ENCODE measurements at places on chromosomes 1 and 21.

GRCh38 chr1:246595146-246595545 lies 28.9 kb downstream of the CNST start:
- H3K36me3 ChIP-seq = peaks cover 30% of the 10 kb centered on the region
- no peak for DNase-seq

DNA sequence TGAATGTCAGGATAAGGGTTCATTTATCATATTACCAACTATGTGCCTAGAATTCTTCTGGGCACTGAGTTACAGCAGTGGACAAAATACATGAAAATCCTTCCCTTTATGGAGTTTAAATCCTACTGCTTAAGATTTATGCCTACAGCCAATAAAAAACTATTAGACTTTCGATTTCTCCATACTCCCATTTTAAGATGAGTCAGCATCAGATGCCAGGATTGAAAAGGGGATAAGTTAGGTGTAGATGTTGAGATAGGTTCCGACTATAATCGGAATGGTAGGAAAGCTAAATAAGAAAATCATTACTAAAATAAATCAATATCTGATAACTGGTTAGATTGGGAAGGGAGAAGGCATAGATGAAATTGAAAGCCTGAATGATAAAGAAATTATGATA lies 3.2 kb upstream of the COL24A1 start:
- peaks cover 17% of the 10 kb centered on the region for H3K27me3 ChIP-seq
- no peak overlapping the region for H3K27ac ChIP-seq
- peaks cover 4% of the 10 kb centered on the region for H3K4me1 ChIP-seq
- H3K4me3 ChIP-seq = no peak overlapping the region

DNA sequence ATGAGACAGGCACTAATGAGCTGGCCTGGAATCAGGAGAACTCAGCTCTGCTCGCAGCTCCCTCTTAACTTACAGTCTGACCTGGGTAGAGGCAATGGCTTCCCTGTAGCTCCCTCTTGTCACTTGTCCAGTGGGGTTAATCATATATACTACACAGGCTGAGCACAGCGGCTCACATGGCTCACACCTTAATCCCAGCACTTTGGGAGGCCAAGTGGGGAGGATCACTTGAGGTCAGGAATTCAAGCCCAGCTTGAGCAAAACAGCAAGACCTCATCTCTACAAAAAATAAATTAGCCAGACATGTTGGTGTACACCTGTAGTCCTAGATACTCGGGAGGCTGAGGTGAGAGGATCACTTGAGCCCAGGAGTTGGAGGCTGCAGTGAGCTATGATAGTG lies 4.2 kb downstream of the S100A6 start:
- no peak for DNase-seq
- peaks cover 4% of the 10 kb centered on the region for H3K36me3 ChIP-seq
- no peaks in the 10 kb centered on the region for H3K27me3 ChIP-seq
- peaks cover 34% of the 10 kb centered on the region for H3K4me1 ChIP-seq
- H3K27ac ChIP-seq = no peak overlapping the region

GRCh38 chr1:180275726-180276125 lies 45.7 kb downstream of the LHX4 start:
- H3K4me1 ChIP-seq = peaks cover 6% of the 10 kb centered on the region
- H3K27ac ChIP-seq = no peak overlapping the region
- DNase-seq = no peak

- no peaks in the 10 kb centered on the region for H3K4me1 ChIP-seq
- DNase-seq = no peak
- peaks cover under 1% of the 10 kb centered on the region for H3K36me3 ChIP-seq
- peaks cover 6% of the 10 kb centered on the region for H3K27me3 ChIP-seq
- H3K4me3 ChIP-seq = no peak overlapping the region
Observed at GRCh38 chr1:108097018-108097417, 103.1 kb downstream of the SLC25A24 start.

- H3K36me3 ChIP-seq = no peaks in the 10 kb centered on the region
- no peaks in the 10 kb centered on the region for H3K4me1 ChIP-seq
- DNase-seq = no peak
Observed at GRCh38 chr1:170305777-170306512, 160.2 kb downstream of the NTMT2 start.

DNA sequence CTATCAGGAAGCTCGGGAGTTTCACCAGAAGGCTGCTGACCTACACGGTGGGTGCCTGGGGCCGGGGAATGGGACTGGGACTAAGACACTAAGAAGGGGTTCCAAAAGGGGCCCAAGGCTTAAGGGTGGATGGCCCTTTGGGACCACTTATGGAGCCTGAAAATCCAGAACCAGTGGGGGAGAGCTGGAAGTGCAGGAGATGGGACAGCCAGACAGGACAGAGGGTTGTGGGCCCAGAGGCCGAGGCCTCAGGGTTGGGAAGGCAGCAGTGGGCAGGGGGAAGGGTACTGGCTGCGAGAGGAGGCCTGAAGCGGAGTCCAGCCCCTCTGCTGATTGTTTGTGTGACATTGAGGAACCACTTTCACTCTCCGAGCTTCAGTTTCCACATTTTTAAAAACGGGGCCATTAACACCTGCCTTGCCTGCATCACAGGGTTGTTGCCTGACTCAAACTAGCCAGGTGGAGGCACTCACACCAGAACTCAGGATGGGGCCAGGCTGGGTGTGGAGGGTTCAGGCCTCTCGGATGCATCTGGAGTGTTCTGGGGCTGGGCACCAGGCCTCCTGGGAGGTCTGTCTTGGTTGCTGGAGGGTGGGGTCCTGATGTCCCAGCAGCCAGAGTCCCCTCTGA lies 3.0 kb downstream of the TTC24 start:
- H3K36me3 ChIP-seq = peaks cover 3% of the 10 kb centered on the region
- peak; percentile 28 for DNase-seq
- H3K27ac ChIP-seq = peak overlapping the region; percentile 94
- H3K4me3 ChIP-seq = peak overlapping the region; percentile 90

GRCh38 chr1:194225821-194226220 lies 1039.4 kb upstream of the B3GALT2 start:
- DNase-seq = no peak
- H3K27me3 ChIP-seq = peaks cover 3% of the 10 kb centered on the region
- H3K4me1 ChIP-seq = peaks cover 2% of the 10 kb centered on the region
- no peaks in the 10 kb centered on the region for H3K36me3 ChIP-seq

DNA sequence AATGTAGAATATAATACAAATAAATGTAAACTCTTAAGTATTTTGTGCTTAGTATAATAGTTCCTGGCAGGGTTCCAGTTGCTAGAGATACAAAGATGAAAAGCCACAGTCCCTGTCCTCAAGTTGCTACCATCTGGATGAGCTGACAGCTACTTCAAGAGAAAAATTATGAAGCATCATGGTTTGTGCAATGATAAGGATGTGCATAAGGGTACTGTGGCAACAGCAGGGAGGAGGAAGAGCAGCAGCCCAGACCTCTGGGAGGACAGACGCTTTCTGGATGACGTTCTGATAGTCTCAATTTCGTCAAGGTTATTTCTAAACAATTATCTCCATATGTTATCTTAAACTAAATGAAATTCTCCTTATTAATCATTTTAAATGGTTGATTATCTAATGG lies 198.9 kb downstream of the NTNG1 start:
- H3K4me1 ChIP-seq = no peaks in the 10 kb centered on the region
- H3K27me3 ChIP-seq = no peaks in the 10 kb centered on the region
- DNase-seq = no peak
- no peaks in the 10 kb centered on the region for H3K36me3 ChIP-seq
- H3K4me3 ChIP-seq = no peak overlapping the region

GRCh38 chr1:90730243-90731022 lies 13.3 kb upstream of the BARHL2 start:
- peaks cover 2% of the 10 kb centered on the region for H3K36me3 ChIP-seq
- H3K4me1 ChIP-seq = peaks cover 24% of the 10 kb centered on the region
- peak overlapping the region; percentile 8 for H3K27ac ChIP-seq
- no peak for DNase-seq
- H3K4me3 ChIP-seq = peak overlapping the region; percentile 68
- H3K27me3 ChIP-seq = peaks cover 42% of the 10 kb centered on the region

GRCh38 chr1:83581747-83582146 lies 417.2 kb downstream of the TTLL7 start:
- no peak for DNase-seq
- no peaks in the 10 kb centered on the region for H3K27me3 ChIP-seq
- H3K27ac ChIP-seq = no peak overlapping the region
- no peak overlapping the region for H3K4me3 ChIP-seq

DNA sequence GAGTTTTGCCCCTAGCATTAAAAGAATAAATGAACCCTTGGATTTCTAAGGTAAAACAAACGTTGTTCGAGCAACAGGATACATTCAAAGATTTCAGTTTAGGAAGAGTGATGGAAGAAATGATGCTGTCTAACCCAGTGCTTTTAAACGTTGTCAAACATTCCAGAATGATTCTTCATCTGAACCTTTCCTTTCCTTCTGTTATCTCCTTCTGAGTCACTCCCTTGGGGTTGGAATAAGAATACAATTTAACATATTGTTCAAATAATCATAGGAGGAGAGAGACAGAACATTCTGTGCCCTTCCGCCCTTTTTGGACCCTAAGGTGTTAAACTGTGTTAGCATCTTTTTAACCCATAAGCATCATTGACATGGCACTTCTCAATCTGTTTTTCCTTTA lies 61.1 kb upstream of the RCOR3 start:
- H3K4me1 ChIP-seq = no peaks in the 10 kb centered on the region
- H3K36me3 ChIP-seq = no peaks in the 10 kb centered on the region
- H3K27me3 ChIP-seq = peaks cover 2% of the 10 kb centered on the region
- no peak overlapping the region for H3K4me3 ChIP-seq
- no peak for DNase-seq

DNA sequence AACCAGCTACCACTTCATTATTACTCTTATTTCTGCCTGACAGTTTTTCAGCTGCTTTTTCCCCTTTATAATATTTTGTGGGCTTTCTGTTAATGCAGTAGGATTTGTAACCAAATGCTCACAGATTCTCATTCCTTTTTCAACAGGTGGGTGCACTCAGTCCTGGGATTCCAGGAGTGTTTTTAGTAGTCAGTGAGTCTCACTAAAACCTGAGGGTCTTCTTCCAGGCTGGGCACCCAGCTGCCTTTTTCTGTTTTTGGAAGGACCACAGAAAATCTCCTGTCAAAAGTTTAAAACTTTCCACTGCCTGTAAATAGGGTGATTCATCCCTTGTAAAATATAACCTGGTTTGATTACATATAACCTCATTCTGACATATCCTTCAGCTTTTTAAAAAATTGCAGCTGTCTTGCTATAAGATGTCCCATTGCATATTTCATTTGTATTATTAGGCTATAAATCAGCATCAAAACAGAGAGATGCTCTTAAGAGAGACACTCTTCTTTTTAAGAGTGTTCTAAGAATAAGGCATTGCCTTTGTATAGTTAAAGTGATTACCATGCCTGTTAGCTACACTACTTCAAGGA lies 16.8 kb upstream of the CEP350 start:
- H3K27ac ChIP-seq = no peak overlapping the region
- no peak overlapping the region for H3K4me3 ChIP-seq
- H3K36me3 ChIP-seq = no peaks in the 10 kb centered on the region
- DNase-seq = no peak
- H3K27me3 ChIP-seq = no peaks in the 10 kb centered on the region

DNA sequence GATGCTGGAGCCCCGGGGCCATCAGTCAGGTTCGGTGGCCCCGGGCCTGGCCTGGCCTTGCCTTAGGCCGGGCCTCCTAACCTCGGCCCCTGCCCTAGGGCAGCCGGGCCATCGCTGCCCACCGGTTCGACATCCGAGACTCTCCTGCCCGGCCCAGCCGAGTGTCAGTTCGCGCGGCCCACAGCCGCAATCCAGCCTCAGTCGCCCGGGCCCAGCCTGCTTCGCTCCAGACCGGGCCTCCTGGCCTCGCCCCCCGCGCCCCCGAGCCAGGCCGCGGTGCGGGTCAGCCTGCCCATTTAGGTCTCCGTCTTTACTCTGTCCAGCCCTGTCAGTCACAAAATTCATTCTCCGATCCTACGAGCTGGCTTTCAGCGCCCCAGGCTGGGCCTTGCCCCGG lies 777 bp downstream of the LRRC41 start:
- no peak for DNase-seq
- H3K36me3 ChIP-seq = peaks cover 6% of the 10 kb centered on the region
- peaks cover 32% of the 10 kb centered on the region for H3K4me1 ChIP-seq
- peak overlapping the region; percentile 91 for H3K4me3 ChIP-seq

- peaks cover 2% of the 10 kb centered on the region for H3K36me3 ChIP-seq
- no peak overlapping the region for H3K27ac ChIP-seq
- no peak overlapping the region for H3K4me3 ChIP-seq
Observed at GRCh38 chr1:161768986-161769672, 3.0 kb downstream of the ATF6 start.

GRCh38 chr21:42861311-42861847 lies 18.0 kb downstream of the WDR4 start:
- no peak for DNase-seq
- H3K4me1 ChIP-seq = peaks cover 8% of the 10 kb centered on the region
- peaks cover 27% of the 10 kb centered on the region for H3K36me3 ChIP-seq
- no peak overlapping the region for H3K27ac ChIP-seq
- H3K27me3 ChIP-seq = no peaks in the 10 kb centered on the region

- H3K4me3 ChIP-seq = peak overlapping the region; percentile 79
- H3K4me1 ChIP-seq = peaks cover 15% of the 10 kb centered on the region
- peak; percentile 32 for DNase-seq
- H3K27me3 ChIP-seq = peaks cover 20% of the 10 kb centered on the region
- H3K27ac ChIP-seq = no peak overlapping the region
Observed at GRCh38 chr1:26994020-26994786, 711 bp downstream of the TRNP1 start.

DNA sequence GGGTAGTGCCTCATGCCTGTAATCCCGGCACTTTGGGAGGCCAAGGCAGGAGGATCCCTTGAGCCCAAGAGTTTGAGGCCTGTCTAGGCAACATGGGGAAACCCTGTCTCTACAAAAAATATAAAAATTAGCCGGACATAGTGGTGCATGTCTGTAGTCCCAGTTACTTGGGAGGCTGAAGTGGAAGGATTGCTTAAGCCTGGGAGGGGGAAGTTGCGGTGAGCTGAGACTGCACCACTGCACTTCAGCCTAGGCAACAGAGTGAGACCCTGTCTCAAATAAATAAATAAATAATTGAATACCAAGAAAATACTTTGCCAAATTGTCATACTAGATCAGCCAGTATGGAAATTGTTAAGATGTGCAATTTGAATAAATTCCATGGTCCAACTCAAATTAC lies 5.9 kb upstream of the RBBP5 start:
- H3K4me1 ChIP-seq = peaks cover 3% of the 10 kb centered on the region
- no peaks in the 10 kb centered on the region for H3K27me3 ChIP-seq
- no peaks in the 10 kb centered on the region for H3K36me3 ChIP-seq
- H3K27ac ChIP-seq = no peak overlapping the region

Measured in memory B cell (primary cell).